Cardiac muscle cell (in vitro differentiated cells and primary cell): ENCODE measurements at places on chromosomes 2 and 18. TPM values are rescaled to one million over a fixed set of nuclear protein-coding genes. Genes with fewer than 3 reads are reported as not detected.
A peak's percentile ranks its signal among the peaks of the same experiment; 100 is the strongest.

GRCh38 chr18:42436222-42436765 lies 481.3 kb downstream of the PIK3C3 start:
- H3K27ac ChIP-seq, result no peak overlapping the region
- H3K4me3 ChIP-seq, result no peak overlapping the region
- no peaks in the 10 kb centered on the region for H3K27me3 ChIP-seq
- no peaks in the 10 kb centered on the region for H3K36me3 ChIP-seq

DNA sequence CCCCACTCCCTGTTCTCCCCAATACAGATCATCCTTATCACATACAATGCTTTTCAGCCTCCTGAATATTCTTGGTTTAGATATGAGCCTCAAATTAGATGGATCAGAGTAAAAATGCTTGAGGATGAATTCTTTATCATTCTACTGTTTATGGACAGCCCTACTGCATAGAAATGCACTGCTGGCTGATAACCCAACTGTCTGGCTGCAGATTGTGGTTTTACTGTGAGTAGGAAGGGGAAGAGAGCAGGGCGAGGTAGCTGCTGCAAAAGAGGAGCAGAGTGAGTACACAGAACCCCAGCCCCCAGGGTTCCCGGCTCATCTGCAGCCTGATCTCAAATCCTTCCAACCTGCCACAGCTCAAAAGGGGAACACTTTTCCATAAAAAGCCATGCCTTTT lies 29.4 kb upstream of the NCOA1 start:
- DNase-seq, result no peak
- H3K4me1 ChIP-seq, result no peaks in the 10 kb centered on the region
- H3K27ac ChIP-seq, result no peak overlapping the region

- H3K4me3 ChIP-seq, result no peak overlapping the region
- H3K27ac ChIP-seq, result no peak overlapping the region
- H3K36me3 ChIP-seq, result no peaks in the 10 kb centered on the region
- DNase-seq, result no peak
These were observed 50.5 kb upstream of the DLX2 start for GRCh38 chr2:172153156-172153555.

DNA sequence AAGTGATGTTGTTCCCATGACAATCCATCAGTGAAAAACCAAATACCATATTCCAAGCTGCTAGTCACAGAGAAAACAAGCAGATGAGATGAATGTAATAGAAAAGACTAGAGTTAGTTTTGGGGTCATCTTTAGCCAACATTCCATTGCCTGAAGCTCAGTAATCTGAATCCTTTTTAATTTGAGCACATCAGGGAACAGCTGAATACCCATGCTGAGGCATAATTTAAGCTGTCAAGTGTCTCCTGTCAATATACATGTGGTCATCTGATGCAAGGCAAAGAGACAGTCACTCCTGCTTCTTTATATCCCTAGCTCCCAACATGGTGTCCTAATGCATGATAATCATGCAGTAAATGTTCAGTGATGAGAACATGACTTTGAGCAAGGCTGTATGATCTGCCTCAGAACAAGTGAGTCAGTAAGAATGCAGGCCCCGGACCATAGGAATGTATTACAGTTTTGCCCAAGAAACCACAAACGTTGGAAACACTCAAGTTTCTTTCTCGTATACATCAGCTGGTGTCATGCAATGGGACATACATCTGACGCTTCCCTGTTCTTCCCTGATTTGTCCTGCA lies 48.0 kb downstream of the CDK15 start:
- H3K4me1 ChIP-seq, result no peaks in the 10 kb centered on the region
- no peak overlapping the region for H3K4me3 ChIP-seq
- DNase-seq, result peak; percentile 90
- H3K27me3 ChIP-seq, result peaks cover 20% of the 10 kb centered on the region
- no peak overlapping the region for H3K27ac ChIP-seq

DNA sequence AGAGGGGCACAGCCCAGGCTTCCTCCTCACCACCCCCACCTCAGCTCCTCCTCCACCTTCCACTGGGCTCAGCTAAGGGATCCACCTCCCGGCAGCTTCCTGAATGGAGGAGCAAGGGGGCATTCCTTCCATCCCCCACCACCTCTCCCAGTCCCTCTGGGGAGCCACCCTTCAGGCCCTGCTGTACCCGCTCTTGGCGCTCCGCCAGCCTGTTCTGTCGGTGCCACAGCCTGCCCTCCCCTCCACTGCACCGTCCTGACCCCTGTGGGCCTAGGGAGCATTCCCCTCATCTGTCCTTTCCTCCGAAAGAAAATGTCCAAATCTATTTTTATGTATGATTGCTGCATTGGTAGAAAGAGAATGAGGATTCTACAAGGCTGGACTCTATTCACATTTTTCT lies 59.9 kb downstream of the KIF1A start:
- no peak for DNase-seq
- H3K36me3 ChIP-seq, result no peaks in the 10 kb centered on the region
- H3K4me3 ChIP-seq, result no peak overlapping the region
- no peak overlapping the region for H3K27ac ChIP-seq
- H3K4me1 ChIP-seq, result no peaks in the 10 kb centered on the region
- H3K27me3 ChIP-seq, result no peaks in the 10 kb centered on the region

DNA sequence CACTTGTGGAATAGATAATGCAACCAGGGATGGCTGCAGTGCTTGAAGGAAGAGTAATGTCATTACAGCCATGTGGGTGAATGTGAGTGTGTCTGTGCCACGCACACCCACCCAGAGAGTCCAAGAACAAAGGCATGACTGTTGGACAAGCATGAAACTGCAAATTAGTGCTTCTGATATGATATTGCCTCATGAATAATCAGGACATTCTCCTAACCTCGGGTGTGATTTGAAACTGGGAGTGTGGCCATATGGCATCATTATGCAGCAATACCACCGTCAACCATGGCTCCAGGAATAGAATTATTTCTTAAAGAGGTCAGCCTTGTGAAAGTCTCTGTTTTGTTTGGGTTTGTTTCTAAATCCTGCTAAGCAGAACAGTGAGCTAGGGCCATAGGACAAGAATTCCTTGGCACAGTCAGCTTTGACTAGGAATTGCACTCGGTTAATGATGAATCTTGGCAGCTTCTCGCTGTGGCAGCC lies 678.0 kb upstream of the RAB6C start:
- H3K4me3 ChIP-seq, result no peak overlapping the region
- no peaks in the 10 kb centered on the region for H3K27me3 ChIP-seq
- no peaks in the 10 kb centered on the region for H3K36me3 ChIP-seq
- H3K4me1 ChIP-seq, result no peaks in the 10 kb centered on the region
- DNase-seq, result no peak

- H3K4me1 ChIP-seq, result peaks cover 23% of the 10 kb centered on the region
- H3K4me3 ChIP-seq, result no peak overlapping the region
- peak overlapping the region; percentile 85 for H3K27ac ChIP-seq
- no peaks in the 10 kb centered on the region for H3K36me3 ChIP-seq
- DNase-seq, result peak; percentile 16
These were observed 20.9 kb upstream of the SMAD4 start for GRCh38 chr18:51009072-51009471.

ANXA4 gene
- 11.0 and 18.0 TPM in 2 replicates for total RNA-seq

CCDC148 gene
- total RNA-seq, result 0.39 and 0.78 TPM in 2 replicates

GALR1 gene
- not detected in 2 replicates for total RNA-seq

PKDCC gene
- total RNA-seq, result 169 and 228 TPM in 2 replicates
